Fibroblast of the aortic adventitia (primary cell): ENCODE measurements at places on chromosomes 12 and 14. TPM values are rescaled to one million over a fixed set of nuclear protein-coding genes. Genes with fewer than 3 reads are reported as not detected.

DNA sequence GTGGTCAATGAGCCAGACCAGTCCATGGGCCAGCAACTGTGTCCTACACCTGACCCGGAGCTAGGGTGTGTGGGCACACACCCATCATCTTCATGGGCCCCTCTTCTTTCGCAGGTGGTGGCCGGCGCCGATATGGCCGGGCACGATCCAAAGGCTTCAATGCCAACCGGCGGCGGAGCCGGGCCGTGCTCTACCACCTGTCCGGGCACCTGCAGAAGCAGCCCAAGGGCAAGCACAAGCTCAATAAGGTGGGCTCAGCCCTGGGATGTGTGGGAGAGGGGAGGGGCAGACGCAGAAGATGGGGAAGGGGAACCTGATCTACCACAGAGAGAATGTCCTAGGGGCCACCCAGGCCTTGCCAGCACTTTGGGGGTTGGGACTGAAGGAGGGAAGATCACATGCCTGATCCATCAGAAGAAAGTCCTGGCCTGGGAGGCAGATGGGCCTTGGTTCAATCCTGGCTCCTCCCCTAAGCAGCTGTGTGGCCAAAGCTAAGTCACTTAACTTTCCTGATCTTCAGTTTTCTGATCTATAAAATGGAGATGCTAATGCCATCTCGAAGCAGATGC, 3.8 kb downstream of the KCNH3 start:
- no peak for DNase-seq

DNA sequence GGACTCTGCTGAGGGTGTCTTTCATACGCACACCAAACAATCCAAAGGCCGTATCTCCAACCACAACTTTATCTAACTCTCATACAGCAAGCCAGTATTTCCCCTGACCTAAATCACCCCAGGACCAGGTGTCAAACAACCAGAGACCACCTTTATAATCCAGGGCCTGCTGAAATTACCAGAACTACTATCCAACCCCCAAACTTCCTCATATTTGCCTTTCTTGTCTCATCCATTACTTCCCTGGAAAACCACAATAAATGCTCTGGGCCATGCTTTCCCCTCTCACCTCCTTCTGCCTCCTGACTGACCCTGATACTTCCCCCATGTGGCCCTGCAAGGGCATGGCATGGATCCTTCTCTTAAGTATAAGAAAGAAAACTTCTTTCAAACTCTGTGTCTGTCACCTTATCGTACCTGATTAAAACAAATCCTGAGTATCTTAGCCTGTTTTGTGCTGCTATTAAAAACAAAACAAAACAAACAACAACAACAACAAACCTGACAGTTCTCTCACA, 44.7 kb upstream of the CRACR2A start:
- no peak for DNase-seq

PLCZ1 gene
- 0.18 TPM in 1 of 2 replicates, not detected in the other for total RNA-seq

DEPDC4 gene
- 2.1 and 5.9 TPM in 2 replicates for total RNA-seq
